ENCODE measurements at places on chromosomes 1 and 21.

DNA sequence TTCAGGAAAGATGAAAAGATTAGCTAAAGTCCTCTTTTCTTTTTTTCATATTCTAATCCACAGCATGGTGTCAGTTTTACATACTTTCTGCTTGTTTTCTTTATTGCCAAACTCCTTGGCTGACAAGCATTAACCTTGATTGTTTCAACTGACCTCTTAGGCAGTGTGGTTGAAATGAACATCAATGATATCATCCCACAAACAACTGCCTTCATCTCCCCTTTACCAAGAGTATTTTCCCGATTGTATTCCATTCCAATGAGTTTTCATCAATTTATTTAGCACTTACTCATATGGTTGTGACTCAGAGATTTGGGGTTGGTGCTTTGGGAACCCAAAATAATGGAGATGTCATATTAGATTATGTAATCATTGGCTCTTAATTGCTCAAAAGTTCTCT lies 71.8 kb downstream of the SPAG17 start:
- DNase-seq = peak; percentile 79

DNA sequence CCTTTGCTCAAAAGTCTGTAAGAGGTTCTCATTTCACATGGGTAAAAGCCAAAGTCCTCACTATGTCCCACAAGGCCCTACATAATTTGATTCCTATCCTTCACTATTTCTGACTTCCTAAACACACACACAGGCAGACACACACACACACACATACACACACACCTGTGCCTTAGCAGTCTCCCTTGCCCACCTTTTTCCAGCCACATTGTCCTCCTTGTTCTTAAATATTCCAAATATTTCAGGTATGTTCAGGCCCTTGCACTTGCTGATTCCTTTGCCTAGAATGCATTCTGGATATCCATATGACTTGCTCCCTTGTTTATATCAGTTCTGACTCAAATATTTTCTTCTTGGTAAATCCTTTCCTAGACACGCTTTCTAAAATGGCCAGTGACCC lies 54.6 kb downstream of the NTNG1 start:
- no peak for DNase-seq

DNA sequence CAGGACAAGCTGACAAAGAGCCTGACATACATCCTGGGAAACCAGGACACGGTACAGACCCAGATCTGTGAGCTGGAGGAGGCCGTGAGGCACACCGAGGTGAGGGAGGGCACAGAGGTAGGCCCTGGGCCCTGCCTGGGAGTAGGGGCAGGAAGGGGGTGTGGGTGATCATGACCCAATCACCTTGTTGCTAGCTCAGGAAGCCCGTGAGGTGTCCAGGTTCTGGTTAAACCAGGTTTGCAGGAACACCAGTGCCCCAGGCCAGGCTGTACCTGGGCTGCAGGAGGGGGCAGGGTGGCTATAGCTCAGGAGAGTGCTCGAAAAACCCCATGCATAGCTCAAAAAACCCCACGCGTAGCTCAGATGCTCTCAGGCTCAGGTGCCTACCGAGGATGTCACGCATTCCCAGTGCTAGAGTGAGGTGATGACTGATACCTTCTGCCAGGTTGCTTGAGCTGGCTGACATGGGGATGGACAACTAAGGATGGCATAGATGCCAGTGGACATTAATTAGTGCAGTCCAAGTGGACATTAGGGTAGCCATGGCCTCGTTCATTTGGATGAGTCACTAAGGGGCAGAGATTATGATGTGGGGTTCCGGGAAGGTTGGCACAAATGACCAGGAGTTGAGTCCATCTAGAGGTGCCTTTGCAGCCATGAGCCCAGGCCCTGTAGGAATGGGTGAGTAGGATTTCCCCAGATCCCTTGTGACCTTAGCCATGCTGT lies 3.7 kb downstream of the TRIM46 start:
- peak; percentile 50 for DNase-seq

- no peak for DNase-seq
These were observed 28.9 kb upstream of the NLRP3 start for GRCh38 chr1:247387096-247387495.

DNA sequence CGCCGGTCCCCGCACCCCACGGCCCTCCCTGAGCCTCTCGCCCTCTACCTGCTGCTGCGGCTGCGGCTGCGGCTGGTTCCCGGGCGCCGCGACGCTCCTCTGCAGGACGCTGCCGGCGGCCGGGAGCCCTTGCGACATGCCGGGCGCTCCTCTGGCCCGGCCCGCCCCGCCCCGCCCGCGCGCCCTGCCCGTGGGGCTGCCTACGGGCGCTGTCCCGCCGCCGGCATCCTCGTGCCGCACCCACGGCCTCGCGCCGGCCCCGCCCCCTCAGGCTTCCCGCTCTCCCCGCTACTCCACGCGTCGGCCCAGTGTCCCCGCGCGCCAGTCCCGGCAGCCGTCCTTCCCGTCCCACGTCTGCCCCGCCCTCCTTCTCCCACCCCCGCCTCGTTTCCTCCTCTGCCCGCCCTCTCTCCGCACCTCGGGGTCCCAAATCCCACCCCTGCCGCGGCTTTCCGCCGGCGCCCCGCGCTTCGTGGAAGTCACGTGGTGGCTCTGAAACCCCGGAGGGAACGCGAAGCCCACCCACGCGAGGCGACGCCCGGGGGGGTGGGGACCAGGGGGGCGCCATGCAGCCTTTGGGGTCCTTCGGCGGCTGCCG lies at the start of gene BATF3:
Gene BATF3 (minus strand): TSS at position 216 of the 598 bp plus-strand sequence. CDS start 78 bp downstream, at position 138.
- DNase-seq = peak; percentile 13

GRCh38 chr1:213041443-213041842 lies 9.6 kb upstream of the RPS6KC1 start:
- DNase-seq = peak; percentile 33

DNA sequence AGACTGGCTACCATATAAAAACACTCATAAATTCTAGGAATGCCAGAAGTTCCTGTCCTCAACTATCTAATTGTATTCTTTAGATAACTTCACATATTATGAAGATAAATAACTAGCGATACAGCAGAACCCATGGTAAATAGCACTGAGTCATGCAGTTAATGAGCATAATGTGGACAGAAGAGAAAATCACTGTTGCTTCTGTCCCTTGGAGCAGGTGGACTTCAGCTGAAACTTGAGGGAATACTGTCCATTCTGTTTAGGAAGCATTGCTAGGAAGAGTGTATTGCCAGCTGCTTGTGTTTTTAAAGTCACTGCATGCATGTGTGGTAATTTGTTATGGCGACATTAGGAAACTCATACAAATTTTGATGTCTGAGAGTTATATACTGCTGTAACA lies 854.4 kb downstream of the LTN1 start:
- DNase-seq = no peak

DNA sequence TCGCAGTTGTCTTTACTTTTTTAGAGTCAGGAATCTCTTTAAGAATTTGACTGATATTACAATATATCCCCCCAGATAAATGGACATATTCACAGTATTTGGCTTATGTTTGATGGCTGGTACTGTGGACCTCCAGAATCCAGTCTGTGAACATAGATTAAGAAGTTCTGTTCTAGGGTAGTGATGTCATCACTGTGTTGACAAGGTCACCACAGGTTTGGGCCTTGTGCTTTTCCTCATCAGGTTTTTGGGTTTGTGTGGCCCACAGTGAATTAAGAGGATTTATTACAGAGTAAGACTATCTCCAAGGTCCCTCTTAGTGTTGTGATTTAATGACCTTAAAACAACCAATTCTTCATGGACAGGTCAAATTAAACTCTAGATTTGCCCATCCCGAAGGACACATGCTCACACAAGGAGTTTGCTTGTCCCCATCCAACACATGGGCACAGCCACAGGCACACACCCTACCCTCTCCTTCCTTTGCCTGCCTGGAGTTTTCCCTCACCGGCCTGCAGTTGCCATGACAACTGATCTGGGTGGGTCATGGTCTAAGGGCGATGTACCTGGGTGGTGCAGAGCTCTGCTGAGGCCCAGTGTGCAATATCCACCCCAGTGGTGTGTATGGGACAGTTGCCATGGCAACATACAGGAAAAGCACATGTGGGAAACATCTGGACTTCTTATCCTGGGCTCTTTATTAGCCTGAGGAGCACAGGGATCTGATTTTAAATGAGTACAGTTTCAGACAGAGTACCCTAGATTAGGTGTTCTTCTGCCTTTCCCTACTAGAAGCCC lies 98.6 kb downstream of the NAV1 start:
- no peak for DNase-seq

DNA sequence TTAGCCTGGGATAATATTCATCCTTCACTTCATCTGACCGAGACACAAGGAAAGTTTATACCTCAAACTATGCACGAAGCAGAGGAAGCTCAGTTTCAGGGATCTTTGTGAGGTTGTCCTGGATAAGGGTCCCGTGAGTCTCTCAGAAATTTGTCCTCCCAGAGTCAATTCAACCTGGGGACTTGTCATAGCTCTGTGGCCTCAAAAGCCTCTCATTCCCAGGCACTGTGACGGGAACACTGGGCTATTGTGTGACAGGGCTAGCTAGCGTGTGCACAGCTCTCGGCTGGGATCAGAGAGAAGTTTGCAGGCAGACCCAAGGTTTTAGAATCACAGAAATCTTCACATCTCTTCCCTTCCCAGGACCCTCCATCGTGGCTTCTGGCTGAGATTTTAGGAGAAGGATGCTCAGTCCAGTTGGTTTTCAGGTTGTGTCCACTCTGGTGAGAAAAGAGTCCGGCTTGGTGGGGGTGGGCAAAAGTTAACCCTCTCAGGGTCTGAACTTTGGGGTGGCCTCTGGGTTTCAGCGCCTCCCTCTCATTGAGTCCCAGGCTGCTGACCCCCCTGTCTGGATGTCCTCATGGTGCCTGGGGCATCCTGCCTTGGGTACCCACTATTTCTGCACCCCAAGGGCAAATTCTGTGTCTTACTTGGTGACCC lies 20.4 kb upstream of the LBR start:
- DNase-seq = no peak

DNA sequence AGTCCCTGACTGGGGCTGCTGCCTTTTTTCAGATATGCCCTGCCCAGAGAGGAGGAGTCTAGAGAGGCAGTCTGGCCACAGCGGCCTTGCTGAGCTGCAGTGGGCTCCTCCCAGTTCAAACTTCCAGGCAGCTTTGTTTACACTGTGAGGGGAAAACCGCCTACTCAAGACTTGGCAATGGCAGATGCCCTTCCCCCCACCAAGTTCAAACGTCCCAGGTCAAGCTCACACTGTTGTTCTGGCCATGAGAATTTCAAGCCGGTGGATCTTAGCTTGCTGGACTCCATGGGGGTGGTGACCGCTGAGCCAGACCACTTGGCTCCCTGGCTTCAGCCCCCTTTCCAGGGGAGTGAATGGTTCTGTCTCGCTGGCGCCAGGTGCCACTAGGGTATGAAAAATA lies 18.3 kb upstream of the C1orf53 start:
- no peak for DNase-seq

DNA sequence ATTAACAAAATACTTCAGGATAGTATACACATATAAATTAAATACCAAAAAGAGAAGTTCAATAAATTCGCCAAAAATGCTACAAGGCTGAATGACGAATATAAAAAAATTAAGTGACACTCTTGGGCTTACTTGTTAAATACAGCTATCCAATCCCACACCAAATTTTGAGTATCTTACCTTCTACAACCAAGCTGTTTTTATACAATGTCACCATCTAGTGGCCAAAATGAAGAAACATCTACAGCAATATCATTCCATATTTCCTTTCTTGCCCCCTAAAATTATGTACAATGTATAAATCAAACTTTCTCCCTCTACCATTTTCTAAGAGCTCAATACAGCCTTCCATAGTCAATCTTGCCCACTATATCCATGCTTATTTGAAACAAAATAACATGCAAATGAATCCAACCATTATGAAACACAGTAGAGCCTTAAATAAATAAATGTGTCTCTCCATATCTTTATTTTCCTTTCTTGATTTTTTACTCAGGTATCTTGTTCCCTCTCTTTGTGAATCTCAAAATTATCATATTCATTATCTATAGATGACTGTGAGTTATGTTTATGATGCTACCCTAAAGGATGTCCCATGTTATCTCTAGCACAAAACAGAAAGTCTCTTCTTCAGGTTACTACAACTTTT lies 86.3 kb downstream of the ACBD6 start:
- DNase-seq = peak; percentile 49

DNA sequence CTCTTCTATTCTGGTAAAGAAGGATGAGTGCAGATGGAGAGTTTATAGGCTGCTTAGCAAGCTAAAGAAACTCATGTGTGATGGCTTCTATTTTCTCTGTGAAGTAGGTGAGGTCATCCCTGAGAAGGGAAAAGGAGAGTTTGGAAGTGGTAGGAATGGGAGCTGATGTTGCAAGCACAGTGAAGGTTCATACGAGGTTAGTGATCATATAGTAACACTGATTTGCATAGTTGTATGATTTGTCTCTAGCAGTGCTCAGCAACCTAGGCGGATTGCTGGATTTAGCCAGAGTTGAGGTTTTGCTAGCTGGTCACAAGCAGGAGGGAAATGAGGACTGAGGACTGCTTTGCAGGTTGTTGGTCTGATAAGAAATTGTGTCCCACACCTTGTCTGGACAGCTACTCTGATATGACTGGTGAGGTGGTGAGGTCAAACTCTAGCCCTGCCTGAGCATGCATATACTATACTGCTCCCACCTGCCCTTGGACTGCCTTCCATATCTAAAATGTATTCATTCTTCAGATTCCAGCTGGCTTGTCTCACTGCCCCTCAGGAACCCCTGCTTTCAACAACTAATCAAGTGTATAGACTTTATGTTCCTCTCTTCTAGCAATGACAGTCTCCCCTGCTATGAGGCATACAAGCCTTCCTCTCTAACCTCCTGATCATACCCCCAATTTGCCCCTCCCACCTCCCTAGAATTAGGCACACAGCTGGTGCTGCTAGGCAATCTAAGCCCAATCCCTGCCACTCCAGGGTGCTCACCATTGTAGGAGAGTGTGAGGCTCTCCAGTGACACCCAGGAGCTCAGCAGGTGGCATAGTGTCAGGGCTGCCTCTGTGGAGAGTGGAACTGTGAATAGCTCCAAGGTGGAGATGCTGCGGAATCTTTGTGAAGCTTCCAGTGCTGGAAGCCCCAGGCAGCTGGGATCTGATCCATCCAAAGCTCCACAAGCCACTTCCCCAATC lies 18.5 kb downstream of the LRRC41 start:
- DNase-seq = peak; percentile 31
